ENCODE measurements at places on chromosomes 5 and 9.

DNA sequence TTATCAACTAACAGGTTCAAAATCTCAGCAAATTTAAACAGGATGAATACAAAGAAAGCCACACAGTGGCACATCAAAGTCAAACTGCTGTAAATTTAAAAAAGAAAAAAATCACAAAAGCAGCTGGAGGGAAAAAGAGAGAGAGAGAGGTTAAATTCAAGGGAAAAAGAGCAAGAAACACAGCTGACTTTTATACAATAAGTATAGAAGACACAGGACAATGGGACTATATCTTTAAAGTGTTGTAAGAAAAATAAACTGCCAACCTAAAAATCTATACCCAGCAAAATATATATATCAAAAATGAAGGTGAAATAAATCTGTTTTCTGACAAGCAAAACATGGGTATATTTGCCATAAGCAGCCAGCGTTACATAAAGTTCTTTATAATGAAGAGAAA is 261.5 kb downstream of the TLE1 start:
- no peak for DNase-seq

GRCh38 chr5:5335700-5336264 is 86.7 kb upstream of the ICE1 start:
- DNase-seq = no peak

DNA sequence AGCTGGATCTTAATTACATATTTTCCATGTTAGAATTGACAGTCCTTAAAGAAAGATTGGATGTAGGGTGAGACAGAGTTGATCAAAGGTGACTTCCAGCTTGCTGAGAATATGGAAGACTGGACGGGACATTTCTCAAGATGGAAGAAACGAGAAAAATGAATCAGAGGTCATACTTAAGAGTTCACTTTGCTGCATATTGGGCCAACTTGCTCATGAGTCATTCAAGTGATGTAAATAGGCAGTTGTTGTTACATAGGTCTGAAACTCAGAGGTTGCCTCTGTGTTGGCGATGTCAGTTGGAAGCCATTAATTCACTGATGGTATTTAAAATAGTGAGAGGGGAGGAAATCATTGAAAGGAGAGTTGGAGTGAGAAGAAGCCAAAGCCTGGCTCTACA is 132.8 kb downstream of the CD180 start:
- DNase-seq = no peak

- DNase-seq = no peak
Measured at GRCh38 chr5:5857396-5857795, 434.9 kb downstream of the ICE1 start.

DNA sequence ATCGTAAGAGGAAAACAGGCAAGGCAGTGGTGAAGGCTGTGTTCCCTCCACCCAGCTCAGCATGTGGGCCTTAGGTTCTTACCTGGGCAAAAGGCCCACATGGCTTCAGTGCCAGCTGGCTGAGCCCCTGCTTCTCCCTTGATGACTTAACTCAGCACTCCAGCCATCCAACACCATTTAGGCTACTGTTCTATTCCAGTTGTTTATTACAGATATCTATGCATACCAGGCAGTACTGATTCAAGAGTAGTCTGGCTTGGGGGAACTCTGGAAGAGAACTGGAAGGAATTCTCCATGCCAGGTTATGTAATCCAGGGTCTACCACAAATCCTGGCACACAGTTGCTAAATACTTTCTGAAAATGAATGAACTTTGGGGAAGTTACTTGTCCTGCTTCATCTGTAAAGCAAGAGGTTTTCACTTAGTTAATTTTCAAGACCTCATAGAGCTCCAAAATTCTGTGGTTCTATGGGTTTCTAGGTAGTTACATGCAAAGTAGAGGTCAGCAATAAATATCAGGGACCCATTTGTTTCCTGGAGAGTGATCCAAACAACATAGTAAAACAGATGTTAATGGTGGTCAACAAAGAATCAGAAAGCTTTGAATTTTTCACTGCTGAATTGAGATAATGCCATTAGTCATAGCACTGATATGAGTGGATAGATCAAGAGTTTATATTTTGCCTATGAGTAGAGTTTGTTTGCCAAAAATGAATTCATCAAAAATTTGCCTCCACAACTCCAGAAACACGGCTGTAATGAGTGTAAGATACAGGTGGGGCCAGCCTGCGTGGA is 88.2 kb upstream of the OSMR start:
- no peak for DNase-seq

Measured in T follicular helper cell (primary cell).